ENCODE measurements at places on chromosomes 11 and 22. TPM values are rescaled to one million over a fixed set of nuclear protein-coding genes. Genes with fewer than 3 reads are reported as not detected.

The HEPN1 gene
- not detected for total RNA-seq

GRCh38 chr11:2306877-2307500 is 5.2 kb downstream of the TSPAN32 start:
- peak; percentile 40 for DNase-seq

DNA sequence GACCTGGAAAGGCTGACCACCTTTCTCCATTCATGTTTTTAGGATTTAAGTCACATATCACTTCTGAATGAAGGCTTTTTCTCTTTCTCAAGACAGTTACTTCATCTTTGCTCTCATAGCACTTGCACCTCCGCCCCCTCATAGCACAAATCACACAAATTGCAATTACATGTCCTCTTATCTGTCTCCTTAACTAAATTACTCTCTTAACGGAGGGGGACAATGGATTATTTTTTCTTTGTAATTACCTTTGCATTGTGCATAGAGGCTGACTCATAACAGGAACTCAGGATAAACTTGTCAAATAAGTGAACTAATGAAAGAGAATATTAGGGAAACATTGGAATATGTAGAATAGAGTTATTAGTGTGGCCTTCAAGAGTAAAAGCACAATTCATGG is 94.7 kb downstream of the MUC15 start:
- DNase-seq, result no peak

DNA sequence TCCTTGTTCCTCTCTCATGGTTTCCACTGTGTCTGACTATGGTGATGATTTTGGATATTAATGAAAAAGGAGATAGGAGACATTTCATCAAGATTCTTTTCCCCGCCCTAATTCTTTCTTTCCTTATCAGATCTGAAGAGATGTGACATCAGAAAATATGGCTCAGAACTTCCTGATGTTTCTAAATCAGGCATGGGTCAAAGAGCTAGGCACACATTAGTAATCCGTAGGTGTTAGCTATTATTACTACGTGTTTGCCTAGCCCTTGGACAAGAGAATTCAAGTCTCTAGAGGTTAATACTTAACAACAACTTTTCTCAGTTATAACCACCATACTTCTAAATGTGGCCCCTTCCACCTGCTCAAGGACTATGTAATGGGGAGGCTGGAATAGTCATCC is 5.8 kb downstream of the JOSD1 start:
- DNase-seq, result no peak

The MRGPRX4 gene
- not detected for total RNA-seq

The MPZL2 gene
- total RNA-seq, result 8.2 TPM

DNA sequence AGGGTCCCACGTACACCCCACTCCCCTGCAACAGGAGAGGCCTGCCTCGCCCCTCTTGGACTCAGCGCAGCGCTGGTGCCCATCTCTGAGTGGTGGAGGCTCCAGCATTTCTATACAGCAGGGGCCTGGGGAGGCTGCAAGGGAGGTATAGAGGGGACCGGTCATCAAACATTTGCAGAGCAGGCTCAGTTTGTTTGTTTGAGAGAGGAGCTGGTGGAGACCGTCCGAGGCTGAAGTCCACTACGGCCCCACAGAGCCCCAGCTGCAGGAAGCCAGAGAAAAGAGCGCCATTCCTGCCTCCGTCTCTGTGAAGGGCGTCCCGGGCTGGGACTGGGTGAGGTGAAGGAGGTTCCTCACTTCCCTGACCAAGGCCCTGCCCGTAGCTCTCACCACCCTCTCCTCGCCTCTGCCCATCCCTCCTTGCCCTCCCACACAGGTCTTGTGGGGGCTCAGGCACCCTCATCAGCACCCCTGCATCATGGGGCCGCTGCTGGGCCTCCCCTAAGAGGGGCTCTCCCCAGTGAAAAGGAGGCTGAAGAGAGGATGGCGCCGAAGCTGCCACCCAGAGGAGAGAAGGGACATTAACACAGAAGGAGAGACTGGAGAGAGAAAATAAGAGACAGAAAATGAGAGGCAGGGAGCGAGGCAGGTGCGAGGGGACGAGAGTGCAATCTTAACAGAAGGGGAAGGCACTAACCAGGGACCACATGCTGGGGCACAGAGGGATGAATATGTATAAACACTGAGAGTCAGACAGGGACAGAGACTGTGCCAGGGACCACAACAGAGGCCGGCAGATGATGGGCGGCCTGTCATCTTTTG is 24.5 kb downstream of the RPUSD4 start:
- no peak for DNase-seq

The LRRC55 gene
- not detected for total RNA-seq

The TLCD5 gene
- total RNA-seq, result 0.86 TPM

DNA sequence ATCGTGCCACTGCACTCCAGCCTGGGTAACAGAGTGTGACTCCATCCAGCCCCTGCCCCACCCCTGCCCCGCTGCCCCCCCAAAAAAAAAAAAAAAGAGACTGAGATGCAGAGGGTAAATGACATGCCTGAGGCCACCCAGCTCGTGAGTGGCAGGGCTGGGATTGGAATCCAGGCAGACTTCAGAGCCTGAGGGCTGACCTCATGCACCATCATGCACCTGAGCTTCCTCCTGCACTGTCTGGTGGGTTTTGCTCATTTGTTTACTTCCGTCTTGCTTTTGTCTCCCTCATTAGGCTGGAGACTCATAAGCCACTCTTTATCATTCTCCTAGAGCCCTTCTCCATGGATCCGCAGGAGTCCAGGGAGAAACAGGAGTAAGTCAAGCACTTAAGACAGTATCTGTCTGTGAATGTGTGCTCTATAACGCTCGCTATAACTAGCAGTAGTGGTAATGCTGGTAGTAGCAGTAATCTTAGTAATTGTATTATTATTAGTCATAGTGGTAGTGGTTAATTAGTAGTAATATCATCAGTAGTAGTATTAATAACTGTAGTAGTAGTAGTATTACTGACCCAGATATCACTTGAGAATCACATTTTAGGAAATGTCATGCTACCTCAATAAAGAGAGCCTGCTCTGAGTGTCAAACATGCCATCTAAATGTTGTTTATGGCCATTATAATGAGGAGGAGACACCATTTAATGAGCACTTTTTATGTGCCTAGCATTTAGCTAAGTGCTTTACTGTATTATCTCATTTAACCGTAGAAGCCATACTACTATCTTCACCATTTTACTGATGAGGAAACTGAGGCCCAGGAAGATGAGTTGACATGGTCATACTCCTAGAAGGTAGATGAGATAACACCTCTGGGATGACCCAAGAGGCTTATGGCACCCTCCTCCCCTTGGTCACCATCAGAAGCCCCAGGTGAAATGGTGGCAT is 85.0 kb downstream of the NAT10 start:
- no peak for DNase-seq

The PAMR1 gene
- total RNA-seq, result not detected

- DNase-seq, result no peak
Observed at GRCh38 chr11:10918275-10918674, 60.4 kb upstream of the ZBED5 start.

GRCh38 chr11:18243783-18244362 is 4.6 kb downstream of the SAA2 start:
- DNase-seq, result peak; percentile 53

DNA sequence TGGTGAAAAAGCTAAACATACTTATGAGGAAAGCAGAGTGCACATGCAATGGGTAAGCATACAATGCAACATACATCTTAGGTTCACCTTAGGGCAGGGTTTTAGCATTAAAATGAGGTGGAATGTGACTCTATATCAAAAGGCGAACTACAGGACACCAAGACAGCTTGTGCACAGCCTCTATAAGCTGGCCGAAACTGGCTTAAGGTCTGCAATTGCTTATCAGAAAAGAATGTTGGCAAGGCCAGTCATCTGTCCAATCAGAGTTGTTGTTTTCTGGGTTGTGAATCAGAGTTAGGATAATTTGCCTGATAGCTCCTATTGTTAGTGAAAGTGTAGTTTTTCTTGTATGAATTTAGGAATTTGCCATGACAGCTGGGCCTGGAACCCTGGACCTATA is 76.5 kb downstream of the LRRC4C start:
- no peak for DNase-seq

The EFCAB6 gene
- total RNA-seq, result 0.37 TPM

GRCh38 chr11:119378851-119379465 is 2.5 kb downstream of the USP2 start:
- DNase-seq, result no peak

DNA sequence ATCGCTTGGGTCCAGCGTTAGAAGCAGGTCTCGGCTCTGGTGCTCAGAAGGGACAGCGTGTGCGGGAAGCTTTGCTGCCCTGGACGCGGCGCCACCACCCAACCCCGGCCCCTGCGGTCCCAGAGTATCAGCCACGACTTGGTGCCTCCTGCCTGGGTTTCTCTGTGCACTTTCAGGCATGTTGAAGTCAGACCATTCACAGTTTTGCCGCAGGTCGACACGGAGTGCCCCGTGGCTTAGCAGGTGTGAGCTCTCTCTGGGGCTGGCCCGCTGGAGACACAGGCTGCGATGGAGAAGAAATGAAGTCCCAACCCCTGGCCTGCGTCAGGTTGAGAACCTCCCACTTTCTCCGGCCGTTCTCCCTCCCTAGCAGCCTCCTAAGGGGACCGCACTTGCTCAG is 494.5 kb downstream of the BRD1 start:
- no peak for DNase-seq

- DNase-seq, result no peak
Observed at GRCh38 chr11:76321820-76322524, 59.0 kb downstream of the THAP12 start.

DNA sequence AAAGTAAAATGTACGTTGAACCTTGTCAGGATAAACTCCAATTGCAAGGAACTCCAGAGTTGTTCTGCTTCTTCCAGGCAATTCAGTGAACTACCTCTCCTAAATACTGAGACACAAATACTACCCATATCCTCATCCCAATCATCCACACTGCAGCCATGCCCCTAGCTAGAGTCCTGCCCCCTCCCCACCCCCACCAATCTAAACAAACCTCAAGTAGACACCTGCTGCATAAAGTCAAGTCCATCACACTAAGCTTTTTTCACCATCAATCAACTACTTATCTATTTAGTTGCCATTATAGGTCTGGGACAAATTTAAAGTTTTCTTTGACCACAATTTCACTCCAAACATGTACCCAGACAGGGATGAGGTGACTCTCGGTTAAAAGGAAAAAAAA is 93.2 kb upstream of the APOA1 start:
- DNase-seq, result no peak

DNA sequence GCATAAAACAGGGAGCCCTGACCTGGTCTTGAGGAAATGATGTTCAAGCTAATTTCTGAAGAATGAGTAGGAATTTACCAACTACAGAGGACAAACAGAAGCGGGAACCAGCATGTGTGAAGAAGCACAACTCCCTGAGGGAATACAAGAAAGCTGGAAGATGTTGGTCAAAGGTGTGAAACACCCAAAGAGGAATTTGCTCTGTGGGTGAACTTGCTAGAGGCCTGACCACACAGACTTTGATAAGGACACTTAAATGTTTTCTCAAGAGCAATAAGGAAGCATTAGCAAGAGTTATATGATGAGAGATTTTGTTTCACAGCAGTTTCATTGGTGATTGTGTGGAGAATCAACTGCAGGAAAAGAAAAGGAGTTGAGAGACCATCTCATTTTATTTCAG is 17.6 kb downstream of the SLC5A12 start:
- no peak for DNase-seq

DNA sequence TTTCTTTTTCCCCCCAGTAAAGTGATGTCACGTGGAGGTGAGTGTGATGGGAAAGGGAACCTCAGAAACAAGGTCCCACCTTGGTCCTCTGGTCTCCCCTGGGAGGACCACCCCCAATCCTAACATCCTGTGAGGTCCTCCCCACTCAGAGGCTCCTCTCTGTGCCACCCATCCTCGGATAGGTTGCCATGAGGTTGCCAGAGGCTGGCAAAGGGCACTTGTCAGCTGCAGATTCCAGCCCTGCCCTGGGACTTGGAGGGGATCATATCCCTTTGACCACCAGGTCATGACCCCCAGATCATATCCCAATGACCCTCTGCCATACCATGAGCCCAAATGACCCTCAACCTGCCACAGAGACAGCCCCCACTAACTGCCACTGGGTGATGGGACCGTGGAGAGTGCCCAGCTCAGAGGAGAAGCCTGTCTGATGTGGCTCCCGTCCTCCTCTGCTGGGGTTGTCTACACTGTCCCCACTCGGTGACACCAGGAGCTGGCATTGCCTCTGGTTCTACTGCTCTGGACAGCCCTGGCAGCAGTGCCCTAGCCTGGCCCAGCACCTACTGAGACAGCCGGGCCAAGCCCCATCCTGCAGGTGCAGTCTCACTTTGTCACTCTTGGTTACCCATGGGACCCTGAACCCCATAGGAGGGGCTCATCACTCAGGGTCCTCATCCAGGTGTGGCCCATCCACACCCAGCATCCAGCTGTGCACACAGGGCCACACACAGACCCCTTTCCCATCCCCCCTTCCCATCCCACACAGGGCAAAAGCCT is 90.2 kb upstream of the KCNQ1OT1 start:
- DNase-seq, result peak; percentile 24

All from activated naive CD8-positive, alpha-beta T cell treated with anti-CD3 and anti-CD28 coated beads, Interleukin-2, amount 10 ng/mL, durations not matched to agents 7 days and 5 days (primary cell).